ENCODE measurements at places on chromosomes 1 and 21.

DNA sequence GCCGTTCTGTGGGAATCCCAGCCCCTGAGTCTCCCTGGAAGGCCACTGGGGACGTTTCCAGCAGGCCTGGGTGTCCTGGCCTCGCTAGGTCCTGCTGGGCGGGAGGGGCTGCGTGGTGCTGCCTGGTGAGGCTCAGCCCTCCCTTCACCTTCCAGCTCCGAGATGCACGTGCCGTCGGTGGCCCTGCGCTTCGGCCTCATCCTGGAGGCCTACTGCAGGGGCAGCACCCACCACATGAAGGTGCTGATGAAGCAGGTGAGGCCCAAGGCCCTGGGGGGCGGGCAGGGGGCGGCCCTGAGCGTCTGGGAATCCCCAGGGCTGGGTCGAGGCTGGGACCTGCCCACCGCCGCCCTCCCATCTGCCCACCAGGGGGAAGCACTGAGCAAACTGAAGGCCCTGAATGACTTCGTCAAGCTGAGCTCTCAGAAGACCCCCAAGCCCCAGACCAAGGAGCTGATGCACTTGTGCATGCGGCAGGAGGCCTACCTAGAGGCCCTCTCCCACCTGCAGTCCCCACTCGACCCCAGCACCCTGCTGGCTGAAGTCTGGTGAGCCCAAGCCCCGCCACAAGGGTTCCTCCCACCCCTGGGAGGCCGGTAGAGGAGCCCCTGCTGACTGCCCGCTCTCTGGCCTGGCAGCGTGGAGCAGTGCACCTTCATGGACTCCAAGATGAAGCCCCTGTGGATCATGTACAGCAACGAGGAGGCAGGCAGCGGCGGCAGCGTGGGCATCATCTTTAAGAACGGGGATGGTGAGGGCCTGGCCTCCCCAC lies 70.3 kb downstream of the PIK3CD start:
- DNase-seq: peak; percentile 77

DNA sequence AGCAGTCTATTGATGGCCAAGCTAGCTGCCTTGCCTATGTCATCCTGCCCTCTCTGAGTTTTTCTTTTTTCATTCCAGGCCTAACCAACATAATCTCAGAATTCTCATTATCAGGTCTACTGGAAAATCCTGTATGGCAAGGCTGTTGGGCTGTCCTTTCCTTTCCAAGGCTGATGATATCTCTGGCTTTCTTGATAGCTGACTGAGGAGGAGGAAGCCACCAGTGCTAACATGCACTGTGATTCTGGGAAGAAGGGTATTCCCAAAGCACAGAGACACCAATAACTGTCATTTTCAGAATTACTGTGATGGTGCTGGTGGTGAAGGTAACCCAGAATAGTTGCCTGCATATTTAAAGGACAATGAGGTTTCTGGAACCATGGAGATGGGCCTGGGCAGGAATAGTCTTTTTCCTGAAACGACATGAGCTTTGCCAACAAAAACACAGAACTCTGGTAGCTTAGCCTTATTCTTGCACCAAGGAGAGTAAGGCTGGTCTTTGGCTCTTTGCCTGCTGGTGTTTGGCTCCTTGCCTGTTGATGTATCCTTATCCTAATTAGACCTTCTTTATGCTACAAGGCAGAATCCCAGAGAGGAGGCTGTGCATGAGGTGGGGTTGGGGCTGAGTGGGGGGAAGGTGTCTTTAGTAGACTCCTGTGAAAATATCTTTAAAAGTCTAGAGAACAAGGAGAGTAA lies 157.4 kb downstream of the TNFSF18 start:
- DNase-seq: no peak

GRCh38 chr1:160520582-160520981 lies 2.5 kb downstream of the SLAMF6 start:
- no peak for DNase-seq

- no peak for DNase-seq
Measured at GRCh38 chr1:153616144-153616916, at the start of gene S100A14. Gene S100A14, minus strand, starts transcription at chr1:153616325. Its CDS starts 467 bp downstream, at chr1:153615858.

DNA sequence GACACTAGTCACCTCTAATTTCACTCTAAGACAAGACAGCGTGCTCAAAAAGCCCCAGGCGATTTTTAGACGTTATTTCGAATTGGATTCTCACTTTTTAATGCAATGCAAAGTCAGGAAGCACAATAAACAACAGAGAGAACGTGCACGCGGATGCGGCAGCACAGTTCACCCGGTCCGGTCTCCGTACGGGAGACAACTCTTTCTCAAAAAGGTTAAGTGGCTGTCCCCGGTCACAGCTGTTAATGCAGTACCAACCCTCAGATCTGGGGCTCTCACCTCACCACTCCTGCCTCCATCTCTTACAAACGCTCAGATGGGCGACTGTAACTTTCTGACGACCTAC lies 1.2 kb downstream of the HP1BP3 start:
- DNase-seq: peak; percentile 33

DNA sequence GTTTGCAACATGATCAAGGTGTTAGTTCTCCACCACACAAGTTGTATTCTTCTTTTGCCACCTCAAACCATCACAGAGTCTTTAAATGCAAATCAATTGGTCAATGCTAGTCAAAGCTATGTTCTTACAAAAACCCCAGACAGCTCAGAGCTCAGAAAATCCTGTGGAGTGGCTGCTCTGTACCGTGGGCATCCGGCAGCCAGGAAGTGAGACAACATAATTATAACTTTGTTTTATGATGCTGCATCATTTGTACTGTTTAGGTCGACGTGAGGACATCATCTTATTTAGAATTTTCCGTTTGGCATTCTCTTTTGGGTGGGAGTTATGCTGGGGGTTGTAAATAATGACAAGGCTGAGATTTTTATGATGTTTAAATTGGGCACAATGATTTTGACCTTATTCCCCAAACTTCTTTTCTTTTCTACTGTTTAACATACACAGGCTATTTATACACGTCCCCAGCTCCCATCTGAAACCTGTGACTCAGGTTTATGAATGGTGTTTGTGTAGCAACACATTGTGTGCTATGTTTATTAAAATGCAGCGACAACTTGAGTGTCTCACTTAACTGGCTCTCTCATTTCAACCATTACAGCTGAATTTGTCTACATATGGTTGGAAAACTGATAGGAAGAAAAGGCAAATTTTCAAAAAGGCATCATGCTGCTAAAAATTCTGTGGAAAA lies 124.0 kb downstream of the CNIH3 start:
- DNase-seq: no peak
